ENCODE measurements at places on chromosomes 11 and 22.

GRCh38 chr11:118705791-118706545 lies 26.5 kb upstream of the TREH start:
- no peak overlapping the region for H3K4me3 ChIP-seq
- no peak overlapping the region for H3K27ac ChIP-seq
- H3K27me3 ChIP-seq, result no peaks in the 10 kb centered on the region
- no peak for DNase-seq
- H3K4me1 ChIP-seq, result no peaks in the 10 kb centered on the region

DNA sequence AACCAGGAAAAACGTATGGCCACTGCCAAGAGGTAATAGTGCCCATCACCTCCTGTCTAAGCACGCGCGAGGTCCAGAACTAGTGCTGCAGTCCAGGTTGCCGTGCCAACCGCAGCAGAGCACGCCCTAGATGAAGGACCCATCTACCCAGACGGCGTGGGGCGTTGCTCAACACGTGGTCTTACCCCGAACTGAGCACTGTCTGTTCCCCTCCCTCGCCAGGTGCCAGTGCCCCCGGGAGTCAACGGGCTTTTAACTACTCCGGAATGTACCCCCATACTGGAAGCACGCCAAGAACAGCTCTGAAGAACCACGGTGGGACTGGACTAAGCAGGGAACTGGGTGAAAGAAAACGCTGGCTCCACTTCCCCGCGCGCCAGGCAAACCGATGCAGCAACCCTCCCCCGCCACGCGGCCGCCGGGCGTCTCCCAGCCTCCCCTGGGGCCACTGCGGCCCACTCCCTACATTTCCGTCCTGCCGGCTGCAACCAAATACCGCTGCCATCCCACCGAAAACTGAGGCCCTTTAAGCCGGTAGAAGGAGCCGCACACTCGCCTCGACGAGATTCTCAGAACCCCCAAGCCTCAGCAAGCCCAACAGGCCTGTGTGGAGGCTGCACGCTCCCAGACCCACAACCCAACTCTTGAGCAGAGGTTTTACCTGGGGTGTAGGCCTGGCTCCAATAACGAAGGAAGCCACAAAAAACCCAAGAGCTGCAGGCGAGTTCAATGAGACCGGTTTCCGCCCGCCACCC lies at the start of gene HSPA8:
HSPA8 (minus strand) TSS at position 734 of the 755 bp plus-strand sequence. CDS start 812 bp downstream, outside the sequence.
- peak within 1 kb of the TSS; percentile 99 for H3K27ac ChIP-seq
- no peaks in the 10 kb centered on the region for H3K27me3 ChIP-seq
- peaks cover 23% of the 10 kb centered on the region for H3K4me1 ChIP-seq
- DNase-seq, result peak; percentile 71
- H3K36me3 ChIP-seq, result peaks cover 39% of the 10 kb centered on the region

DNA sequence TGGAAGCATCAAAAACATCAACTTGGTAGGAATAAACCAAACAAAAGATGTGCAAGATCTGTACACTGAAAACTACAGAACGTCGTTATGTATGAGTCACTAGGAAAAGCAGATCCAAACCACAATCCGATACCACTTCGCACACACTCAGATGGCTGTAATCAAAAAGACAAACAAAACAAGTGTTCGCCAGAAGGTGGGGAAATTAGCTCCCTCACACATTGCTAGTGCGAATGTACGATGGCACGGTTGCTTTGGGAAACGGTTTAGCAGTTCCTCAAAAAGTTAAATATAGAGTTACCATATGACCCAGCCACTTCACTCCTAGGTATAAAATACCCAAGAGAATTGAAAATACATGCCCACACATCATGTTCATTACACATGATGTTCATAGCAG lies 14.8 kb upstream of the CARD10 start:
- H3K27ac ChIP-seq, result no peak overlapping the region
- DNase-seq, result no peak
- H3K27me3 ChIP-seq, result peaks cover 3% of the 10 kb centered on the region
- H3K36me3 ChIP-seq, result no peaks in the 10 kb centered on the region
- peaks cover 8% of the 10 kb centered on the region for H3K4me1 ChIP-seq

DNA sequence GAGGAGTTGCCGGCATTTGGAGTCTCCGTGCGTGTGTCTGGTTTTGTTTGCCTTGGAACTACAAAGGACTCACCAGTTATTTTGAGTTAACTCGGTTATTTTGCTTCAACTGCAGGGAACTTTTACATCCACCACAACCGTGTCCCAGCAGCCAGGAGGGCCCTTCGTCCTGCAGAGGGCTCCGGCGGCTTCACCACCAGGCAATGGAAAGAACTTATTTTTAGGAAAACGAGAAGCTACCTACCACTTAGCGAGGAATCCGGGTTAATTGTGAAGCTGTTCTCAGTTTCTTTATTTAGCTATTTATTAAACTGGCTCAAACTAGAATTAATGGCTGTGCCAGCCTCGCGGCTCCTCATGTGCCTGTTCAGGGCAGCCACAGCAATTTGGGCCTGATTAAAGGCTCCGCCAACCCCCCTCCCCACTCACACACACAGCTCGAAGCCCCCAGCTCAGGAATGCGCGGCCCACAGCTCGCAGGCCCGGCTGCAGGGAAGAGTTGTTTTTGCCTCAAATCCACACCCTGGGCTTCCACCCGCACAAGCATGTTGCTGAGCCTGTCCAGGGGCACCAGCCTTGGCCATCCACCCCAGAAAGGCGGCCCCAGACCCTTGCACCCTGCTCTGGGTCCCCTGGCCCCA lies 55.9 kb upstream of the FGF3 start:
- no peaks in the 10 kb centered on the region for H3K4me1 ChIP-seq
- no peak for DNase-seq
- H3K36me3 ChIP-seq, result no peaks in the 10 kb centered on the region
- H3K27me3 ChIP-seq, result peaks cover 87% of the 10 kb centered on the region
- no peak overlapping the region for H3K4me3 ChIP-seq

GRCh38 chr11:12219757-12220156 lies 109.4 kb downstream of the MICAL2 start:
- H3K36me3 ChIP-seq, result no peaks in the 10 kb centered on the region
- H3K4me1 ChIP-seq, result peaks cover 14% of the 10 kb centered on the region
- no peaks in the 10 kb centered on the region for H3K27me3 ChIP-seq
- H3K27ac ChIP-seq, result no peak overlapping the region

DNA sequence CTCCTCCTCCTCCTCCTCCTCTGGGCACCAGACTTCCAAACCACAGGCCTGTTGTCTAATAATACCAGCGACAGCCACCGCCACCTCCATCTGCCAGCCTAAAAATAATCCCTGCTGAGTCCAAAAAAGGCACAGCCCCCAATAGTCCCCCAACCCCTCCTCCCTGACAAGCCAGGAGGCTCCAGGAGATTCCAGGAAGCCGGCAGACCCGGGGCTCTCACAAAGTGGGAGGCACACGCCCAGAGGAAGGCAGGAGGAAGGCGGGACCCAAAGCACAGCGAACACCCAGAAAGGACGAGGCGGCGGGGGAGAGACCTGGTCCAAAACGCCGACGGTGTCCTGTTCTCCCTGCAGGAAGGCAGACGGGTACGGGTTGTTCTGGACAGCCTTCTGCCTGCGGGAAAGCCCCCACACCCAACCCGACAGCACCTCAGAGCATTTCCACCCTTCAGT lies 5.9 kb downstream of the IGSF9B start:
- H3K27me3 ChIP-seq, result no peaks in the 10 kb centered on the region
- H3K4me3 ChIP-seq, result no peak overlapping the region
- H3K4me1 ChIP-seq, result no peaks in the 10 kb centered on the region
- no peak for DNase-seq
- H3K36me3 ChIP-seq, result no peaks in the 10 kb centered on the region

GRCh38 chr11:72102162-72102561 lies 935 bp downstream of the LAMTOR1 start:
- peak overlapping the region; percentile 85 for H3K27ac ChIP-seq
- no peak for DNase-seq
- peaks cover 12% of the 10 kb centered on the region for H3K4me1 ChIP-seq
- H3K27me3 ChIP-seq, result no peaks in the 10 kb centered on the region

- H3K4me3 ChIP-seq, result no peak overlapping the region
- no peaks in the 10 kb centered on the region for H3K36me3 ChIP-seq
- H3K4me1 ChIP-seq, result no peaks in the 10 kb centered on the region
- H3K27ac ChIP-seq, result no peak overlapping the region
- no peak for DNase-seq
These were observed 72.0 kb downstream of the VPREB1 start for GRCh38 chr22:22316589-22316988.

- no peaks in the 10 kb centered on the region for H3K36me3 ChIP-seq
- H3K4me3 ChIP-seq, result 0 out of 2 replicates have a peak overlapping the region, but pooled peaks have one; percentile 19
- H3K27ac ChIP-seq, result peak overlapping the region; percentile 56
- H3K4me1 ChIP-seq, result peaks cover 23% of the 10 kb centered on the region
- H3K27me3 ChIP-seq, result no peaks in the 10 kb centered on the region
These were observed 27.6 kb upstream of the EXPH5 start for GRCh38 chr11:108620958-108621772.

GRCh38 chr22:49411236-49411635 lies 416.4 kb downstream of the BRD1 start:
- DNase-seq, result no peak
- H3K4me3 ChIP-seq, result no peak overlapping the region
- no peaks in the 10 kb centered on the region for H3K4me1 ChIP-seq
- no peaks in the 10 kb centered on the region for H3K27me3 ChIP-seq
- H3K36me3 ChIP-seq, result no peaks in the 10 kb centered on the region

- H3K36me3 ChIP-seq, result no peaks in the 10 kb centered on the region
- no peak for DNase-seq
- H3K27ac ChIP-seq, result no peak overlapping the region
- H3K4me1 ChIP-seq, result no peaks in the 10 kb centered on the region
- no peak overlapping the region for H3K4me3 ChIP-seq
These were observed 843.0 kb downstream of the TBC1D22A start for GRCh38 chr22:47605441-47605840.

Measured in MM.1S (cell line).